ENCODE measurements at places on chromosomes 3 and 15.
A peak's percentile ranks its signal among the peaks of the same experiment; 100 is the strongest.

DNA sequence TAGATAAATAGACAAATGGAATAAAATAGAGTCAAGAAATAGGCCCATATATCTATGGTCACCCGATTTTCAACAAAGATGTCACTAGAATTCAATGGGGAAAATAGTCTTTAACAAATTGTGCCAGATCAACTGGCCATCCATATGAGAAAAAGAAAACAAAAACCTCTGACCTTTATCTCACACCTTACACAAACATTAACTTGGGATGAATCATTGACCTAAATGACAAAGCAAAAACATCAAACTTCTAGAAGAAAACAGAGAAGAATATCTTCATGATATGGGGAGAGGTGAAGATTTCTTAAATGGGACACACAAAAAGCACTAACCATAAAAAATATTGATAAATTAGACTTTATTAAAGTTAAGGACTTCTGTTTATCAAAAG, 31.9 kb downstream of the ITGA11 start:
- DNase-seq = no peak

DNA sequence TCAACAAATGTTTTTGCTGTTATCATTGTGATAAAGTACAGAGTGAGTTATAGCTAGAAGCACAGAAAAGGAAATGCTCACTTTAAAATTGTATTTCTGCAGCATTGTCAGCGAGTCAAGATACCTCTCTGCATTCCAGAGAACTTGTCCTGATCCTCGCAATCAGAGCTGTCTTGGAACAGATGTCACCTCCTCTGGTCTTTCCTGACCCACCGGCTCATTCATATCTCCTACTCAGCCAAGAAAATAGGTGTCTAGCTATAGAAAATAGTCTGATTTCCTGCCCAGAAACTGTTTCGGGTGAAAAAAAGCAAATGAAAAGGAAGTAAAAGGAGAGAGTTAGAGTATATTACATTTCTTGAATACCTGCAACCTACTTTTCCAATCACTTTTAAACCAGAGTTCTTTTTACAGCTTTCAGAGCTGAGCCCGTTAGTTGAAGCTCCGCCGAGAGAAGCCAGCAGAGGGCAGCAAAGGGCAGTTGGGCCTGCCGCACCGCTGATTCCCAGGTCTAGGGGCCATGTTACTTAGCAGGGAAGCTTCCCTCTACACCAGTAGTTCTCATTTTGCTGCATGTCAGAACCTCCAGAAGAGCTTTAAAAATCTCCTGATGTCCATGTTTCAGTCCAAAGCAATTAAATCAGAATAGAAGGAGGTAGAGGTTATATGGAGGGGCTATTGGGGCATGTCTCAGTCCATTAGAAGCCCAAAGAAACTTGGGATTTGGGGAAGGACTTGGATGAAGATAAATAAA, 185.7 kb upstream of the THRB start:
- peak; percentile 57 for DNase-seq

DNA sequence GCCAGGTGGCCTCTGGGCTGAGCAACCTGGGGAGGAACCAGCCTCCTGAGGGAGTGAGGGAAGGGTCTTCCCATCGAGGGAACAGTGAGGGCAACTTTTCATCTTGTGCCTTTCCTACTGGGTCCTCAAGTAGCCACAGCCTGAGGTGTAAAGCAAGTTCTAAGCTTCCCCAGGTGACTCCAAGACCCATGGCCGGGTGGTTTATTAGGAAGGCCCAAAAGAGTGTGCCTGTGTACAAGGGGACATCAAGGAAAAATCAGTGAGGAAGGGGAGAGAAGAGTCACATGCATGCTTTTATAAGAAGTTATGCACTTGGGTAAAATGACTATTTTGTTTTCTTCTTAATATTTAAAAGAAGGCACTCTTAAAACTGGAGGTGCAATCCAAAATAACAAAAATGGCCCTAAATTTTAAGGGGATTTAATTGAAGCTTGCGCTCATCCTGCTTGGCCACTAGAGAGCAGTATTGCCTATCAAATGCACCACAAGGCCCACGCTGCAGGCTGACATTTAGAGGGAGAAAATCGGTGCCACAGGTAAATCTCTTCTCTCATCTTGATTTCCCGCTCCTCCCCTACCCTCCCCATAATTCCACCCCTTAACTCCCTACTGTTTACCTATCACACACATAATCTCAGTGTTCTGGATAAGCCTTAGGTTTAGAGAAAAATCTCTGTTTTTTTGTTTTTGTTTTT, 6.7 kb downstream of the NANOGP8 start:
- DNase-seq = peak; percentile 27

DNA sequence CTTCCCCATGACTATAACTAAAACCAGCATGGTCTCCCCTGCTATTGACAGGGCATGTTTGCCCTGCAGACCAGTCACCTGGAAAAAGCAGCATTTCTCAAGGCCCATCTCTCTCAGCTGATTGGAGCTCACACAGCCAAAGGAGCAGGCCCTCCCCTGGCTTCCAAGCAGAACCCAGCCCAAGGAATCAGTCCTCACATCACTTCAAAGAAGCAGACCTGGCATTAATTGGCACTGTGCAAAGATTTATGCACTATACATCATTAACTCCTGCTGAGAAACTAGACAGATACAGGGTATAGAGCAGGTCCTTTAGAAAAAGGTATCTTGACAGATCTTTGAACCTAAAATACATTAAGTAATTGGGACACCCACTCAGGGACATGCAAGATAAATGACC, 323.8 kb upstream of the PPP2R3A start:
- no peak for DNase-seq

GRCh38 chr15:85545752-85546151, 165.3 kb downstream of the AKAP13 start:
- no peak for DNase-seq

- peak; percentile 12 for DNase-seq
Observed at GRCh38 chr15:29270169-29270955, 740 bp upstream of the NSMCE3 start.

DNA sequence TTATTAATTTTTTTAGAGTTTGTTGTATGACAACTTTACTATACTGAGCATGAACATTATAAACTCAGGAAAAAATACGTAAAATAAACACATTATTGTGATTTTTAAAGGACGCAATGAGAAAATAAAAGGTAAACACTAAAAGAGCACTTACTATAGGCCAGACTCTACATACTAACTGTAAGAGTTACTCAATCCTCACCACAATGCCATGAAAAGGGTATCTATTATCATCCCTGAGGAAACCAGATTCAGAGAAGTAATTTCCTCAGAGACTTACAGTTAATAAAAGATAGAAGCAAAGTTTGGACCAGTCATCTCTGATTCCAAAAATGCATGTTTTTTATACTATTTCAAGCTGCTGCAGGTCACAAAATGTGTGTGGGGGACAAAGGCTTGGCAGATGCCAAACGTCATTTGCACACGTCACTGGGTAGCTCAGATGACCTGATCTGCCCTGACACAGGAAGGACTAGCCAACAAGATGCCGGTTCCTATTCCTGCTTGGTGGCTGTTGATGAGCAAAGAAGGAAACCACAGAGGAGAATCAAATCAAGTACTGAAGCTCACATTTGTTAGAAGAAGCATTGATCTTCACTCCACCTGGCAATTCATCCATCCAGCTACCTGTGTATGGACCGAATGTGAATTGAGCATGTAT, 42.3 kb downstream of the KLHL6 start:
- DNase-seq = no peak

DNA sequence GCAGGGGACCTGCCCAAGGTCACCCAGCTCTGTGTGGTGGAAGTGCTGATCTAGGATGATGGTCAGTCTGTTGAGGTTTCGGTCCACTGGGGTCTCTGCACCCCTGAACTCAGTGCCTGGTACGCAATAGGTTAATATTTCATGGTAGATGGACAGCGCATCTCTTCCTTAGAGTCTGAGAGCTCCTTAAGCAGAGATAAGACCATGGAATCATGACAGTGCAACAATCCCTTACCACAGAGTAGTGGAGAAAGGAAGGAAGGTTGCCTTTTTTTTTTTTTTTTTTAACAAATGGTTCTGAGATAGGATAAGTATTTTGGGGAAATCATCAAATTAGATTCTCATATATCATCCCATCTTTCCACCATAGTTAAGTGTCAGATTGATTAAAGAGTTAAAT, 79.8 kb upstream of the SLC6A1 start:
- no peak for DNase-seq

GRCh38 chr15:67564968-67565345, 22.5 kb downstream of the MAP2K5 start:
- DNase-seq = no peak

- peak; percentile 97 for DNase-seq
Observed at GRCh38 chr3:123653221-123653682, 68.4 kb upstream of the HACD2 start.

DNA sequence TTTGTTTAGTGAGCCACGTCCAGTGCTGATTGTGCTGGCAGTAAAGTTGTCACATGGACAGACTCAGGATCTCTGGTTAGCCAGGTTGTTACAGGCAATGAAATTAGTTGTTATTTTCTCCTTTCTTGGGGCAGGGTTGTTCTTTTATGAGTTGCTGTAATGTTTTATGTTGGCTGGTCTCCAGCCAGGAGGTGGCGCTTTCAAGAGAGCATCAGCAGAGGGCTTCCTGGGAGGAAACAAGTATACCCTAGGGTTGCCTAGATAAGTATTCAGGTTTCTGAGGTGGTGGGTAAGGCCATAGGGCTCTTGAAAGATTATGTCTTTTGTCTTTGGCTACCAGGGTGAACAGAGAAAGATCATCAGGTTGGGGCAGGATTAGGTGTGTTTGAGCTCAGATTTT, 14.5 kb upstream of the CFAP20DC start:
- no peak for DNase-seq

DNA sequence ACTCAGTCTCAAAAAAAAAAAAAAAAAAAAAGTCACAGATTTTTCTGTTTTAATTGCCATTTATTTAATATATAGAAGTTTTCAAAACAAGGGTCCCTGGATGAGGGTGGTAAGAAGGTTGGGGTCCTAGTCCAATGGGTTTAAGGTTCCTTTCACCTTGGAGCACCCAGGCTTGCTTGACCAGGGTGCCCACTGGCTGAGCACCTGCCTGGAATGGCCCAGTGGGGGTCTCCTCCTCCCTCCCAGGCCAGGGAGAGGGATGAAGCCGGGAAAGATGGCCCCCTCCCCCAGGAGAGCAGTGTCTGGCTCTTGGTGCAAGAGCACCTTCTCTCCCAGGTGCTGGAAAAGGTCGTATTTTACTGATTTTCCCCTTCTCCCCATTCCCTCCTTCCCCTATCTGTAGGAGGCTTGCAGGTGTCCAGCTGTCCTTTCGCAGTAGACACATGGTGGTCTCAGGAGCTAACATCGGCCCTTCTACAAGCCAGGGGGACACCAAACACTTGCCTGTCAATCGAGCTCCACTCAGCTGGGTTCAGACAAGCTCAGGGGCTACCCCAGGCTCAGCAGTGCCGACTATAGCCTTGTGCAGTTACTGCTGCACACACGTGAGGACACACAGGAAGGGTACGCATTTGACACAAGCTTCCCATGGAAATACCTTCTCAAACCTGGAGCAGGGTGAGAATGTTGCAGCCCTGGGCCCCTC, 112.3 kb upstream of the KLF13 start:
- DNase-seq = no peak

GRCh38 chr3:77718311-77718710, 678.4 kb downstream of the ROBO2 start:
- DNase-seq = peak; percentile 5

- no peak for DNase-seq
Observed at GRCh38 chr15:68224108-68224507, 5.4 kb downstream of the CLN6 start.

- DNase-seq = no peak
Observed at GRCh38 chr3:98541695-98542094, 9.9 kb downstream of the GPR15 start.

GRCh38 chr3:190032923-190033322, 87.8 kb downstream of the P3H2 start:
- no peak for DNase-seq

- DNase-seq = no peak
Observed at GRCh38 chr3:41276191-41276590, 76.9 kb downstream of the CTNNB1 start.

DNA sequence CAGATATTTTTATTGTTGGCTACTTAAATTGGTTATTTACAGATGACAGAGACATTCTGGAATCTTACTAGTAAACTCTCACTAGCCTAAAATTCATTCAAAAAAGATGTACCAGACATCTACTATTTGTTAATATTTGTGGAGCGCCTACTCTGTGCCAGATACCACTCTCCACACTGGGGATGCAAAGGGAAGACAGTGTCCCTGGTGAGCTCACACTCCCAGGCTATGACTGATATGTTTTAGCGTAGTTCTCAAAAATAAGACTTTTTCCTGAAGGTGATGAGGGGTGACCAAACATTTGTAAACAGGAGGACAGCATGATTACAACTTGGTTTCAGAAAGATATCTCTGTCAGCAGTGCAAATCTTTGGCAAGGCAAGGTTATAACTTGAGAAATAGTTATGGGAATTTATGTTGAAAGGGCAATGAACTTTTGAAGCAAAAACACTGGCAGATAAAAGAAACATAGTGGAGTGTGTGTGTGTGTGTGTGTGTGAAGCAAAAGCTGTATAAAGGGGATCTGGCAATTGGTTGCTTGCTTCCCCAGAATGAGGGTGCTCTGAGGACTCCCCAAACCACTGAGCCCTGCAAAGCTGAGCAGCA, 51.2 kb downstream of the HACD2 start:
- no peak for DNase-seq

DNA sequence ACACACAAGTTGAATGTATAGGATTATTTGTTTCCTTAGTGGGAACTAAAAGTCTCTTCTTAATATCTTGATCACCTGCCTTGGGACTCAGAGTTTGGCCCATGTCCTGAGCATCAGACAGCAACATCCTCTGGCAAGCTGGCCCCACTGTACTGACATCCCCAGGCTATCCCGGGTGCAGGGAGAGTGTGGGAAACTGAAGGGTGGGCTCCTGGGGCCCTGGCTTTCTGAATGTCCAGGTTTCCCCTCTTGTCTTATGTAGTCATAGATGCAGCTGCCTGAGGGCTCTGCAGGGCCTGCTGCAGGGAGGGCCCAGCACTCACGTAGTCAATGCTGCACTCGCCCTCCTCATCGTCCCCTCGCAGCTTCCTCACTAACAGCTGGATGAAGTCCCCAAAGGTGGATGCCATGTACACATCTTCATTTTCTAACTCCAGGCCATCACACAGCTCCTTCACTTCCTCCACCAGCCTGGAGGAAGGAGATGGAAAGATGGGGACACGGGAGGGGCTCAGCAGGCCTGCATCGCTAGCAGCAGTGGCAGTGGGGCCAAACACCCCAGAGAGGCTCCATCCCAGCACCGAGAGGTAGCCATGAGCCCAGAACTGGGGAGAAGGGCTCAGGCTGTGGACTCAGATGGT, 42.8 kb downstream of the ALDH1L1 start:
- no peak for DNase-seq

All from SJCRH30 (cell line).